ENCODE measurements at places on chromosomes 11 and 22.

GRCh38 chr11:1151366-1152315 lies 6.1 kb upstream of the MUC5AC start:
- peak; percentile 39 for DNase-seq

DNA sequence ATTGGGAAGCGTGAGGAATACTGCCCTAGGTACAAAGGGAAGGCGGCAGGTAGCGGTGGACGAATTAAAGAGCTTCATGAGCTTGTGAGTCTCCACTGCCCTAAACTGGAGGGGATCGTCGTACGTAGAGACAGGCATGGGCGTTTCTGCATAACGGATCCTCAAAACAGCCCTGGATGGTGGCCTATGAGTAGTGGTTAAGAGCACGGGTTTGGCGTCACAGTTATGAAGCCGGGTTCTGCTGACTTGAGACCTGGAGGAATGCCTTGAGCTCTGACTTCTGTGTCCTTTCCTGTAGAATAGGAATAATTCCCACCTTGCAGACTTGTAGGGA lies 335 bp downstream of the TMEM138 start:
- peak; percentile 70 for DNase-seq

GRCh38 chr11:117395476-117395875 lies 67.8 kb downstream of the CEP164 start:
- no peak for DNase-seq

GRCh38 chr22:19802001-19802893 lies 41.7 kb downstream of the TBX1 start:
- no peak for DNase-seq

- DNase-seq: peak; percentile 76
These were observed at the start of gene C11orf68 for GRCh38 chr11:65918211-65919140. TSS of gene C11orf68 (minus strand) at chr11:65919062. CDS start at chr11:65919031, 31 bp downstream.

DNA sequence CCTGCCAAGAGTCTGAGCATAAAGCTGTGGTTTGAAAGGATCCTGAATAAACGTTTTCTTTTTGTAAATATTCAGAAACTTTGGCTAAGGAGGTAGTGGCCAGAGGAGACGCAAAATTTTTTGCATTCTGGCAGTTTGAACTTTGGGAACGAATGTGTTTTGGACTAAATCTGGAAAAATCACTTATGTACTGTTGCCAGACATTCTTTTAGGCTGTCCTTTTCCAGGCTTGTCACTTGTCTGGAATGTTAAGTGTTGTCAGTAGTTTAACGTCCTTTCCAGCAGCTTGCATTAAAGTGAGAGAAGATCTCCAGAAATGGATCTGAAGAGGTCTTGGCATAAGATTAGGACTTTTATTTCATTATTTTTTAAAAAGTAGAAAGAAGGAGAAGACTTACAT lies 18.5 kb downstream of the SPECC1L start:
- no peak for DNase-seq

DNA sequence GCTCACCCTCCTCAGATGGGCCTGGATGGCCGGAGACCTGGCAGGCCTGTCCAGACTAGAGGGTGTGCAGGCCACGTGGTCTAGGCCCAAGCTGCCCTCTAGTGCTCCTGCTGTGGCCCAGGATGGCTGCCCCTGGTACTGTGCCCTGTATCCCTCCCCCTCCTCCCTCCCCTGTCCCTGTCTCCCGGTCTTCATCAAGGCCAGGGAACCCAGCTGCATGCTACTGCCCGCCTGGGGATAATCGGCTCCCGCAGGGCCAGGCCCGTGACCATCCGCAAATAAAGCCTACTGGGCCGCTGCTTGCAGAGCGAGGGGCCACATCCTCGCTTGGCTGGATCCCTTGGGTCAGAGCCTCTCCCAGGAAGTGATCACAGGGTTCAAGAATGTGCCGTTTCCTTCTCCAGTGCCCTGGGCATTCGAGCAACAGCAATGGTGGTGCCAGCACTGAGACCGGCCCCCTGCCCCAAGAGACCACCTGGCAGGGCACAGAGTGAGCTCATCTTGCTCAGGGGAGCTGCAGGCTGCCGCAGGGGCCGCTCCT lies 51.1 kb downstream of the WNT7B start:
- DNase-seq: no peak

DNA sequence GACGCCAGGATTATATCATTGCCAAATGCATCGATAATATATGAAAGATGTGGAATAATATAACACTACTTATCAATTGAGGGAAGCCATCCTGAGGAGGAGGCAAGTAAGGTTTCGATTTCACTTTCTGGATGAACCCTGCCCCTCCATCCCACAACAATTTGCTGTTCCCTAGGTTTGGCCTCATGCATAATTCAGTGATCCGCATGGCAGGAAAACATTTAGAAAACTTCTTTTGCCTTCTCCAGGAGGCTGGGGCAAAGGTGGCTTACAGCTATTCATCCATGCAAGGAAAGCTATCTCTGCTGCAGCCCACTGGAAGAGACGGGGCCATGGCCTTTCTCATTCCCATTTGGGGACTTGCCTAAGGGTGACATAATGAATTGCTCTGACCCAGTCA lies 489.4 kb upstream of the CADM1 start:
- DNase-seq: no peak

DNA sequence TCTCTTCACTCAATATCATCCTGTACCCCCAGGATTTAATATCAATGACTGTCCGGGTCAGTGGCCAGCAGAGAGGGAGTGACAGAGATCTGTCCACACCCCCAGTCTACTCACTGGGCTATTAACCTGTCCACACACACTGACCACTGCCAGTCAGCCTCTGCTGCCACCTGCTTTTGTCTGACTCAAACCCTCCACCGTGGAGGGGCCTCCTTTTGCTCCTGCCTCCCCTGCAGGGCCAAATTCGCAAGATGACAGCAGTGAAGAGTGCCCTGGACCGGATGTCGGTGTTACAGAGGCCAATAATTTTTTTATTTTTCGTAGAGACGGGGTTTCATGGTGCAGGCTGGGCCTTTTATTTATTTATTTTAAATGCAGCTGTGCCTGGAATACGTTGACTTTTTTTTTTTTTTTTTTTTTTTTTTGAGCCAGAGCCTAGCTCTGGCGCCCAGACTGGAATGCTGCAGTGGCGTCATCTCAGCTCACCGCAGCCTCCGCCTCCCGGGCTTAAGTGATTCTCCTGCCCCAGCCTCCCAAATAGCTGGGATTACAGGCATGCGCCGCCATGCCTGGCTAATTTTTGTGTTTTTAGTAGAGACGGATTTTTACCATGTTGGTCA lies 5.1 kb downstream of the PDXP start:
- DNase-seq: no peak

- DNase-seq: no peak
These were observed 69.9 kb downstream of the BUD13 start for GRCh38 chr11:116702772-116703385.

- DNase-seq: no peak
These were observed 48.8 kb upstream of the TOP3B start for GRCh38 chr22:22031183-22031945.

- peak; percentile 76 for DNase-seq
These were observed 478.9 kb upstream of the CHORDC1 start for GRCh38 chr11:90701716-90702115.

GRCh38 chr11:117870103-117870952 lies 6.1 kb downstream of the FXYD6 start:
- DNase-seq: peak; percentile 92

GRCh38 chr11:110345743-110346142 lies 49.3 kb upstream of the RDX start:
- DNase-seq: no peak

- DNase-seq: no peak
These were observed 76.2 kb downstream of the IGLL1 start for GRCh38 chr22:23503736-23504440.

GRCh38 chr11:134728186-134728585 lies 316.1 kb upstream of the B3GAT1 start:
- DNase-seq: no peak

DNA sequence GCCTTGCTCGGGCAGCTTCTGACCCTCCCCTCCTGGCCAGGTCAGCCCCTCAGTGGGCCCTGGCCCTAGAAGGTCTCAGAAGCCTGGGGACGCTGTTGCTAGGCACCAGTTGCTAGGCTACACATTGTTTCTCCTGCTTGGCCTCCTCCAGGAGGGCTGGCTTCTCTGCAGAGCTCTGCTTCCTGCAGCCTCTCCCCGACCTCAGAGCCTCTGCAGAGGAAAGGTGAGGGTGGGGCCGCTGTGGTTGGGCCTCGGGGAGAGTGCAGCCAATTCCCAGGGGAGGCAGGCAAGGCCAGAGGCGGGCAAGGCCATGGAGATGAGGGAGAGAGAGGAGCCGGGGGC lies 27.6 kb upstream of the LRRC10B start:
- DNase-seq: peak; percentile 92

GRCh38 chr11:46718155-46719019 lies 626 bp upstream of the F2 start:
- peak; percentile 94 for DNase-seq

DNA sequence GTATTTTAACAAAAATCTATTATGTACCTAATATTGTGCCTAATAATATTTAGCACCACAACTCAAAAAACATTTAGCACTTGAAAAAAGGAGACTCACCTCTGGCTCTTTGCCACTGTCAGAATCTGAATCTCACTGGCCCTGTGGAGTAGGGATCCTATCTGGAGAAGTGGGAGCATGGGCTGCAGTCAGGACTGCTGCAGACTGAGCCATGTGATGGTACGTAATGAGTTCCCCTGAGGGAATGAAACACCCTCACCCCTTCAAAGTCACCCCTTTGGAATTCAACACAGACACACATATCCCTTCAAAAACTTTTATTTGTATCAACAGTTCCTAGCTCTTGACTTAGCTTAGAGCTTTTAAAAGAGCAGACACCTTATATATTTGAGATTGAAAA lies 6.5 kb downstream of the PTPMT1 start:
- DNase-seq: no peak

GRCh38 chr11:128244871-128245270 lies 342.5 kb downstream of the ETS1 start:
- no peak for DNase-seq

DNA sequence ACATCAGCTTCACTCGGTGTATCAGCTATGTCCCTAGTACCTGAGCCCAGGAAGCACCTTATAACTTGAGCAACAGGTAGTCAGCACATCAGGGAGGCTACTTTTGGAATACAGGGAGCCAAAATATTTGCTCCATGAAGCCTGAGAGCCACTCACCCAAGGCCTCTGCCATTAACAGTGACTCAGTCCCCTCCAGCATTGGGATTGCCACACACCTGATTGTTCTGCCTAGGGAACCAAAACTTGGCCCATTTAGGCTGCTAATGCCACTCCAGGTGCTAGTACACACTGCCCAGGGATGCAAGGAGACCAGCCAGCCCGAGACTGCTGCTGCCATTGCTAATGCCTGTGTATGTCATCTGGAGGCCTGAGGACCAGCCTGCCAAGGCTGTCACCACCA lies 773.6 kb upstream of the TENM4 start:
- no peak for DNase-seq

DNA sequence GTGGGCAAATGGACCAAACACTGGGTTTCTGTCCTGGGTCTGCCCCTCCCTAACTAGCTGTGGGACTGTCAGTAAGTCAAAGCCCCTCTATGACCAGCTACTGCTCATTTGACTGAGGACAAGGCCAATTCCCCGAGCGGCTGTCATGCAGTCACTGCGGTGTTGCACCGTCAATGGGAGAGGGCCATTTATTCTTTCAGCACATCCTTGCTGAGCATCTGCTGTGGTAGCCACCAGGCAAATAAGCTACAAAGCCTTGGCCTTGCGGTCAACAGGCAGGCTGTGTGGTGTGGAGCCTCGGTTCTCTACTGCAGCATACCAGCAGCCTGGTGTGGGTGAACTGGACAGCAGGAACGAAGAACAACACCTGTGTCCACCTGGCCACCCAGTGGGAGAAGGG lies 25.8 kb upstream of the SERPIND1 start:
- DNase-seq: no peak

DNA sequence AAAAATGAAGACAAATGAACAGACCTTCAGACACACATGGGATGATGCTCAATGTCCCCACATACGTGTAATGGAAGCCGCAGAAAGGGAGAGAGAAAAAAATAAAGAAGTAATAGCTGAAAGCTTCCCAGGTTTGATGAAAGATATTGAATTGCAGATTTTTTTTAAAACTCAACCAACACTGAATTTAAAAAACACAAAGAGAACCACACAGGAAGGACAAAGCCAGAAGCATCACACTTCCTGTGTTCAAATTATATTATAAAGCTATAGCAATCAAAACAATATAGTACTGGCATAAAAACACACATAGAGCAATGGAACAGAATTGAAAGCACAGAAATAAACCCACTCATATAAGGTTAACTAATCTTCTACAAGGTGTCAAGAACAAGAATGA lies 26.5 kb downstream of the TMEM45B start:
- DNase-seq: no peak

DNA sequence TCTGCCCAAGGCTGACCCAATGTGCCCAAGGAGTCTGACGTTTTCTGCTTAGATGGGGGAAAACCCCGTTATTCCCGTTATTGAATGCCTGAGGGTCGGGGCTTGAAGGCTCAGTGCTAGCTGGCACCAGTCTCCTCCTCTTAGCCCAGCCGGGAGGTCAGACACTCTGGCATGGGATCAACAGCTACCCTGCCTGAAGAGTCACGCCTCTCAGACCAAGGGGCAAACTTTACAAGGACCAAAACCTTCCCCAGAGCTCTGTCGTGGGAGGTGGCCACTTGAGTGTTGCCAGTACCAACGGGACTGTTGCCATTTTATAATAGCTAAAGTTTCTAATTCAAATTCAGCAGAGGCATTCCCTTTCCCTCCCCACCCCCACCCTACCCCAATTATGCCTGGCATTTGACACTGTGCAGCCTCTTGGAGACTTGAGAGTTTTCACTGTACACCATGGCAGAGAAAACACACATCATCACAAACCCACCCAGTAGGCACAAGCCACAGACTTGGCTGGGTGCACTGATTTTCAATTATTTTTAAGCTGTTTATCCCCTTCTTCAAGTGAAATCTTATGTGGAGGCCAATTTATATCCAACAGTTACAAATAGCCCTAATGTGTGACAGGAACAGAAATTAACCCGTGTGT lies 137.5 kb upstream of the SYT13 start:
- DNase-seq: no peak

- no peak for DNase-seq
These were observed 8.3 kb downstream of the TST start for GRCh38 chr22:37010976-37011375.

DNA sequence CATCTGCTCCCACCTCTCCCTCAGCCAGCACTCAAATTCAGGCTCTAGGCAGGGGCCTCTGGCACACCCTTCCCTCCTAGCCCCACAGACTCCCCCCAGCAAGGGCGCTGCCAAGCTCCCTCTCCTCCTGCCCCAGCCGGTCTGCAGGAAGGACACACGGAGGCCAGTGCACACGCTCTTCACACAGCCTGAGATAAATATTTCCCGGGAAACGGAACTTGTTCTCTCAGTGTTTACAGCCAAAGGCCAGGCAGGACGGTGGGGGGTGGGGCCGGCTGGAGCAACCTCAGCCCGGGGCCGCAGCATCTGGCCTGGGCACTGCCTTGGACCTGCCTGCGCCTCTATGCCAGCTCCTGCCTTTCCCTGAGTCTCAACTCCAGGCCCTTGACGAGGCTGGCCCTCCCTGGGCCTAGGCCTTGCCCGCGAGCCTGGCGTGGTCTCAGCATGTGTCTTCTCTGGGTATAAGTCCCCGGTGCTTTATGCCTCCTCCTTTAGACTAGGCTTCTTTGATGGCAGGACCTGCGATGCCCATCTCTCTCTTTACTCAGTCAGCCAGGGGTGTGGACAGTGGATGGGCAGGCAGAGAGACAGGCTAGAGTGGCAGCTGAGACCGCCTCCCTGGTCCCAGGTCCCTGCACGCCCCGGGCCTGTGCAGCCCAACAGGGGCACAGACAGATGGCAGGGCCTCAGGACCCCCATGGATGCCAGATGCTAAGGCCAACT lies 48.4 kb downstream of the PDE2A start:
- DNase-seq: peak; percentile 68

- DNase-seq: peak; percentile 5
These were observed 43.8 kb upstream of the IGLL5 start for GRCh38 chr22:22843848-22844247.

Measured in NCI-H69 (cell line).